HCT116 (cell line): ENCODE measurements at places on chromosomes 12 and 14. TPM values are rescaled to one million over a fixed set of nuclear protein-coding genes. Genes with fewer than 3 reads are reported as not detected.

The BEST3 gene
- 0.54 TPM for total RNA-seq

The IQSEC3 gene
- not detected for total RNA-seq

The NOS1 gene
- total RNA-seq, result 0.22 TPM

The ASPG gene
- not detected for total RNA-seq

DNA sequence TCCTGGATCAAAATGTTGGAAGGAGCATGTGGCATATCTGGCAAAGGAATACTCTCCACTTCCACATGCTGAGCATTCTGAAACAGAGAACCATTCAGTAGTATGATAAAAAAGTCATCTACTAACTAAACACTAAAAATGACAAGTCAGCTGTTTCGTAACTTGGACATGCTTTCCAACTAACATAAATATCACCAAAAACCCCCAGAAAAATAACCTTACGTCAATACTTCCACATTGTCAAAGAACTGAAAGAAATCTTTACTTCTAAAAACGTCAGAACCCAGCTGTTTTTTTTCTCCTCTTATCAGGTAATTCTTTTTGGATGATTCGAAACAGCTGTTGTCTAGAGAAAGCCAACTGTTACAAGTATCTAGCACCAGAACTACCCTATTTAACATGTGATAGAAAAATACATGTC lies 8.2 kb downstream of the WBP11 start:
- no peaks in the 10 kb centered on the region for H3K4me1 ChIP-seq
- no peak overlapping the region for H3K4me3 ChIP-seq
- peaks cover 62% of the 10 kb centered on the region for H3K36me3 ChIP-seq
- H3K27me3 ChIP-seq, result no peaks in the 10 kb centered on the region
- no peak overlapping the region for H3K27ac ChIP-seq
- no peak for DNase-seq

DNA sequence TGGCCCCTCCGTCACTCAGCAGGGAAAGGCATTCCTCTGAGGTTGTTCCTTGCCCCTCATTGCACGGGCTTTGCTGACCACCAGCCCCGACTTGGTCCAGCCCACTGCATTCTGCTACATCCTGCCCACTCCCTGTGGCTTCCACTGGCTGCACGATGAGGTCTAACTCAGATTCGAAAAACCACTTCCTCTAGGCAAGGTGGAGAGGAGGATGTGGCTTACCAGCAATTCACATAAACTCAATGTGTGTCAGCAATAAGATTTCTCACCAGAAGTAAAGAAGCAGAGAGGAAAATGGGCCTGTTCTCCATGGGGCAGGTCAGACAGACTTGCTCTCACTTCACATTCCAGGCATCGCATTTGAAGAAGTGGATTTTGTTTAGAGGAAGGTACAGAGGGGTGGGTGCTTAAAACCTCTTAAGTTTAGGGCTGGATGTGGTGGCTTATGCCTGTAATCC lies 14.7 kb downstream of the GPR68 start:
- H3K27me3 ChIP-seq, result no peaks in the 10 kb centered on the region
- H3K4me1 ChIP-seq, result no peaks in the 10 kb centered on the region
- DNase-seq, result no peak
- H3K27ac ChIP-seq, result no peak overlapping the region

DNA sequence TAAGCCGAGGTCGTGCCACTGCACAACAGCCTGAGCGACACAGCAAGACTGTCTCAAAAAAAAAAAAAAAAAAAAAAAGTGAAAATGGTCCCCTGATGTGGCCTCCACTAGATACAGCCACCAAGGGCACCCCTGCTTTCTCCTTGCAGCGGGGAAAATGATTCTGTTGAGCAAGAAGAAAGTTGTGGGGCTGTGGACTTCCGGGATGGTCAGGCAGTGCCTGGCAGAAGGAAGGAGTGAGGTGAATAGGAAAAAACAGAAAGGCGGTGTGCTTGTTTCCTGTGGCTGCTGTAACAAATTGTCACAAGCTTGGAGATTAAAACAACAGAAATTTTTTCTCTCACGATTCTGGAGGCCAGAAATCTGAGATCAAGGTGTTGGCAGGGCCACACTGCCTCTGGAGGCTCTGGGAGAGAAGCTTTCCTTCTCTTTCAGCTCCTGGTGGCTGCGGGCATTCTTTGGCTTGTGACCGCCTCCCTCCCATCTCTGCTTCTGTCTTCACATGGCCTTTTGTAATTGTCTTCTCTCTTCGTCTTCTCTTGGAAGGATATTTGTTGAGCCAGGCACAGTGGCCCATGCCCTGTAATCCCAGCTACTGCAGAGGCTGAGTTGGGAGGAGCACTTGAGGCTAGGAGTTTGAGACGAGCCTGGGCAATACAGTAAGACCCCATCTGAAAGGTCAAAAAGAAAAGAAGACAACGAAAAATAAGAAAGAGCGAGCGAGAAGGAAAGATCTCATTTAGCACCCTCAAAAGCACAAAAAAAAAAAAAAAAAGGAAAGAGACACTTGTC lies 116.6 kb upstream of the MED13L start:
- H3K4me1 ChIP-seq, result peaks cover 36% of the 10 kb centered on the region
- H3K27me3 ChIP-seq, result no peaks in the 10 kb centered on the region
- no peaks in the 10 kb centered on the region for H3K36me3 ChIP-seq
- no peak overlapping the region for H3K4me3 ChIP-seq

- no peak overlapping the region for H3K4me3 ChIP-seq
- no peak for DNase-seq
- no peaks in the 10 kb centered on the region for H3K4me1 ChIP-seq
- H3K27ac ChIP-seq, result no peak overlapping the region
- no peaks in the 10 kb centered on the region for H3K27me3 ChIP-seq
- H3K36me3 ChIP-seq, result no peaks in the 10 kb centered on the region
Measured at GRCh38 chr12:67621112-67621511, 27.4 kb upstream of the DYRK2 start.

- no peak overlapping the region for H3K4me3 ChIP-seq
- DNase-seq, result no peak
- H3K36me3 ChIP-seq, result no peaks in the 10 kb centered on the region
- H3K27ac ChIP-seq, result no peak overlapping the region
- no peaks in the 10 kb centered on the region for H3K4me1 ChIP-seq
- H3K27me3 ChIP-seq, result no peaks in the 10 kb centered on the region
Measured at GRCh38 chr12:117277875-117278274, 83.6 kb downstream of the NOS1 start.

- H3K27ac ChIP-seq, result no peak overlapping the region
- no peak for DNase-seq
- H3K4me3 ChIP-seq, result no peak overlapping the region
- H3K36me3 ChIP-seq, result peaks cover 6% of the 10 kb centered on the region; the same call in 1 of the 2 replicates
Measured at GRCh38 chr12:7096979-7097378, 4.7 kb upstream of the C1R start.

DNA sequence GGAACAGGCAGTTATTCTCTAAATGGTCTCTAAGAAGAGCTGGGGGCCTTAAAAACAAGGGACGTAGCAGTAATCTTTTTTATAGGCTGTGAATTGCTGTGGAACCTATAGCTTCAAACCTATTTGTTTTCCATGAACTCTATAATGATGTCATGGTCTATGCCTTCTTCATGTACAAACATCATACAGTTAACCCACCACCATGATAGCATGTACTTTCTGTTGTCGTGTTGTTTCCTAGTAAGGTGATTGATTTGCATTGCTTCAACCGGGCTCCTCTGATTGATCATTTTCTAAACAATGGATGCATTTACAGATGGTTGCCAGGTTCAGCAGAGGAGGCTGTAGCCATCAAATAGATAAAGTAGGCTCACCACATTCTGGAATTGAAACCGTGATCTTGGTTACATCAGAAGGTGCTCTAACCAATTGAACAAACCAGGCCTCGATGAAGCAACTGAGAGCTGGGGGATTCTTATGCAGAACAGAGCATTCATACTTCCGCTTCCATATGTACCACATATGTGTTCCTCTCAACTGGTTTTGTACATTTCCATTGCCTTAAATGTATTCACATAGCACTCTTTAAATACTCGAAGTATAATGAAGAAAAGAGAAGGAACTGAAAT lies 25.6 kb upstream of the PCNX1 start:
- H3K4me1 ChIP-seq, result peaks cover 6% of the 10 kb centered on the region
- DNase-seq, result no peak
- no peaks in the 10 kb centered on the region for H3K36me3 ChIP-seq
- no peak overlapping the region for H3K27ac ChIP-seq
- no peaks in the 10 kb centered on the region for H3K27me3 ChIP-seq

DNA sequence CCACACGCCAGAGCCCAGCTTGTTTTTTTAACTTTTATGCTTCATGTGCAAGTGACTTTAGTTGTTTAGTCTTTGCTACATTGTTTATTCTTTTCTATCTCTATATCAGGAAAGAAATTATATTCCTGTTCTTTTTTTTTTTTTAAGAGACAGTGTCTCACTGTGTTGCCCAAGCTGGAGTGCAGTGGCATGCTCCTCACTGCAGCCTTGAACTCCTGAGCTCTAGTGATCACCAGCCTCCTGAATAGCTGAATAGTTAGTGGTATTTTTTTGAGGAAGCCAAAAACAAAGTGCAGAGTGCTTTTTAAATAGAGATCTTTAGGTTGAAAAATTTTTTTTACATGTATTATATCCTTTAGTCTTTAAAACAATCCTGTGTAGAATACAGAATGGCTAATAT lies 58.2 kb downstream of the ETNK1 start:
- H3K27ac ChIP-seq, result no peak overlapping the region
- no peaks in the 10 kb centered on the region for H3K4me1 ChIP-seq
- peaks cover 4% of the 10 kb centered on the region; the same call in 1 of the 2 replicates for H3K36me3 ChIP-seq

DNA sequence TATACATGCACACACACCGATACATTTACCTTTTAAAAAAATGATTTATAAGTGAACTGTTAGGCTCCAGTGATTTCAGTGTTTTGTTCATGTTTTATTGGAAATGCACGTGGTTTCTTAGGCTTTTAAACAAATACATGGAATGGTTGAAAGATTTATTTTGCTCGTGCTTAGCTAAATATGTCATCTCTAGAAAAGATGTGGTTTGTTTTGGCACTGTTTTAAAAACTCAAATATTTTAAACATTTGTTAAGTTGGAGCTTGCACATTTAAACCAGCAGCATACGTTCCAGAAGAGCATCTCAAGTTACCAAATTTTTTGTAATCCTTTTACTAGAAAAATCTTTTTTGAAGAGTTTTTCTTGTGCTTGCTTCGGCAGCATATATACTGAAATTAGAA lies 44.5 kb downstream of the FOXA1 start:
- H3K27ac ChIP-seq, result no peak overlapping the region
- H3K4me1 ChIP-seq, result no peaks in the 10 kb centered on the region
- DNase-seq, result no peak
- no peaks in the 10 kb centered on the region for H3K27me3 ChIP-seq

- DNase-seq, result no peak
- no peaks in the 10 kb centered on the region for H3K36me3 ChIP-seq
- no peaks in the 10 kb centered on the region for H3K27me3 ChIP-seq
- no peaks in the 10 kb centered on the region for H3K4me1 ChIP-seq
Measured at GRCh38 chr14:39469094-39469710, 37.0 kb upstream of the FBXO33 start.

GRCh38 chr12:74454109-74454508 lies 83.5 kb upstream of the ATXN7L3B start:
- no peaks in the 10 kb centered on the region for H3K36me3 ChIP-seq
- H3K27me3 ChIP-seq, result no peaks in the 10 kb centered on the region
- DNase-seq, result no peak
- H3K27ac ChIP-seq, result no peak overlapping the region

DNA sequence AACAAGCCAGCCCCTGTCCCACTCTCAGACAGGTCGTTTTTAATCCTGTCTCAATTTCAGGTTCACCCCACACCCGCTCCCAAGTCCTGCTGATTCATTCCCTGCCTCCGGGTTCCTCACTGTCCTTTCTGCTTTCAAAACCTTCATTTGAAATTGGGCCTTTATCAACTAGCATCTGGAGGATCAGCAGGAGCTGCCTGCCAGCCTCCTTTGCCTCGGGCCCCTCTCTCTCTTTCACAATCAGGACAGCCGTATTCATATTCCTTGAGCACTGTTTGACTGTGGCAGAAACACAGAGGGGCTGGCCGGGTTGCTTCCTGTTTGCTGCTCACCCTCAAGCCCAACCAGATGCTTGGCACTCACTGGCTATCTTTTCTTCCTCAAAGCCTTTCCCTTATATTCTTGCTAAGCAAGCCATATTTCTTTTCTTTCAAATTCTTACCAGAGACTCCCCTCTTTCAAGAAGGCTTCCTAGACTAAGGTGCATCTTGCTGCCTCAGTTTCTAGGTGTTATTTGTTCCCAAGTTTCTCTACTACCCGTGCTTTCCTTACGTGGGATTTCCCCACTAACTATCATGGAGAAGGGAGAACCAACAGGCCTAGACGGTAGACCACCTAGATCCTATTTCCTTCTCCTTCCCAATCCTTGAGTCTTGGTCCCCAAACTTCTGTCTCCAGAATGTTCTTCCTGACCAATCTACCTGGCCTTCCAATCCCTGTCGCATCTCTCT lies 3.0 kb downstream of the GALNT6 start:
- H3K4me1 ChIP-seq, result peaks cover 18% of the 10 kb centered on the region; the same call in 1 of the 2 replicates
- H3K27me3 ChIP-seq, result no peaks in the 10 kb centered on the region
- no peak overlapping the region for H3K4me3 ChIP-seq
- H3K36me3 ChIP-seq, result no peaks in the 10 kb centered on the region
- no peak for DNase-seq

- H3K36me3 ChIP-seq, result no peaks in the 10 kb centered on the region
- DNase-seq, result no peak
- H3K27ac ChIP-seq, result no peak overlapping the region
- H3K4me1 ChIP-seq, result no peaks in the 10 kb centered on the region
- H3K27me3 ChIP-seq, result no peaks in the 10 kb centered on the region
Measured at GRCh38 chr14:61396694-61397093, 75.3 kb downstream of the PRKCH start.

GRCh38 chr14:97704316-97704885 lies 907.2 kb downstream of the VRK1 start:
- no peaks in the 10 kb centered on the region for H3K27me3 ChIP-seq
- no peak overlapping the region for H3K27ac ChIP-seq
- no peaks in the 10 kb centered on the region for H3K36me3 ChIP-seq
- H3K4me1 ChIP-seq, result no peaks in the 10 kb centered on the region
- no peak for DNase-seq

GRCh38 chr12:56081393-56082347 lies 1.7 kb downstream of the ERBB3 start:
- H3K36me3 ChIP-seq, result peaks cover 6% of the 10 kb centered on the region; the same call in 1 of the 2 replicates
- H3K27ac ChIP-seq, result peak overlapping the region; percentile 93; the same call in 1 of the 2 replicates
- H3K4me1 ChIP-seq, result peaks cover 17% of the 10 kb centered on the region
- DNase-seq, result no peak
